Psoas muscle (tissue), 8 donors: ENCODE measurements at places on chromosomes 12 and 14. TPM values are rescaled to one million over a fixed set of nuclear protein-coding genes. Genes with fewer than 3 reads are reported as not detected.
A peak's percentile ranks its signal among the peaks of the same experiment; 100 is the strongest.

- DNase-seq = no peak
Measured at GRCh38 chr14:101590062-101590461, 28.8 kb downstream of the DIO3 start.

- no peak for DNase-seq
Measured at GRCh38 chr14:92595267-92595666, 81.7 kb downstream of the RIN3 start.

DNA sequence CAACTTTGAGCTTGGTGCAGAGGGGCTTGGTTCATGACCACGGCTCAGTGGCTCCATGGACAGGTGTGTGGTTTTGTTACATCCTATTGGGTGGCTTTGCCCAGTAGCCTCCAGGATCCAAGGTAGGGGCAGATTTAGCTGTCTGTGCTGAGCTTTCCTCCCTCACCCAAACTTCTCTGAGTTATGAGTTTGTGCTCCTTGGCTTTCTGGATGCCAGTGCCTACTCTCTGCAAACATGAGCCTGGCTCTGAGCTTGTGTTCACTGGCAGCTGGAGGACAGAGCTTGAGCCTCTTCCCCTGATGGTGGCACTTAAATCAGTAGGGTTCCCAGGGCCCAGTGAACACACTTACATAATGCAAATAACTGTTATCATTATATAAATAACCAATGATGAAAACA lies 45.3 kb upstream of the HECTD1 start:
- no peak for DNase-seq

DNA sequence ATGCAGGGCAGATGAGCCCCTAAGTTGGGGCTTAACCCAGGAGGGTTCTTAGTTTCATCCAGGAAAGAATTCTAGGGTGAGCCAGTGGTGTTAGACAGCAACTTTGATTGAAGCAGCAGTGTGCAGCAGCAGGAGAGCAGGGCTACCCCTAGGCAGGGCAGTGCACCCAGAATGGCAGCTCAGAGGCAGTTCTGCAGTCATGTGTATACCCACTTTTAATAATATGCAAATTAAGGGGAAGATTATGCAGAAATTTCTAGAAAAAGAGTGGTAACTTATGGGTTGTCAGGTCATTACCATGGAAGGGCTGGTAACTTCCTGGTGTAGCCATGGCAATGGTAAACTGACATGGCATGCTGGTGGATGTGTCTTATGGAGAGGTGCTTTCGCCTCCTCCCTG lies 297.5 kb downstream of the PCNX1 start:
- DNase-seq = no peak

- no peak for DNase-seq
Measured at GRCh38 chr14:105212541-105213300, 31.6 kb upstream of the NUDT14 start.

DNA sequence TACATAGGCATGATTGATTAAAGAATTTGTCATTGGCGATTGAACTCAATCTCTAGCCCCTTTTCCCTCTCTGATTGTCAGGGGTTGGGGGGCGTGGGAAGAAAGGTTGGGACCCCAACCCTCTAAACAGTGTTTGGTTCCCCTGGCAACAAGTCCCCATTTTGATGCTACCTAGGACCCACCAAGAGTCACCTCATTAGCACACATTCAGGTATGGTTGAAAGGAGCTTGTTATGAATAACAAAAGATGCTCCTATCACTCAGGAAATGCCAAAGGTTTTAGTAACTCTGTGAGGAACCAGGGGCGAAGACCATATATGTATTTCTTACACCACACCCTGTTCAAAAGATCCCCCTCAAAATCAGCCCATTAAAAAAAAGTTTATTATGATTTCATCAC lies 14.3 kb downstream of the RNF212B start:
- DNase-seq = no peak

GRCh38 chr12:14723763-14724162 lies 27.4 kb upstream of the GUCY2C start:
- DNase-seq = no peak

GRCh38 chr12:98594050-98594835 lies 757 bp downstream of the SLC25A3 start:
- DNase-seq = peak; percentile 81

DNA sequence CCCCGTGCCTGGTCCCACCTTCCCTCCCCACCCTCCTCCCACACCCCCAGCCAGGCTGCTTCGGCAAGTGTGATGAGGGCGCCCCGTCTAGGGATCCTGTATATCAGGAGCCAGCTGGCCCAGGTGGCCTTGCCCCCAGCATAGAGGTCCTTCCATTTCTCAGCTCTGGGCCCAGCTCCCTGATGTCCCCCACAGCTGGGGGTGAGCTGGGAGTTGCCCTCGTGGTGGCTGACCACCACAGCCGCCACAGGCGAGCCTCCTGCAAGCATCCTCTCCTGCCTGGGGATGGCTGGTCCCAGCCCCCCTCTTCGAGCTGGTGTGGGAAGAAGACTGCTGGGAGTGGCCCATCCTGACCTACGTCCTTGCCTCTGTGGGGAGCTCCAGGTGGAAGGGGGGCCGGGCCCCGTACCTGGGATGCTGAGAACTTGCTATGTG lies 7.4 kb downstream of the ASPG start:
- DNase-seq = no peak

DNA sequence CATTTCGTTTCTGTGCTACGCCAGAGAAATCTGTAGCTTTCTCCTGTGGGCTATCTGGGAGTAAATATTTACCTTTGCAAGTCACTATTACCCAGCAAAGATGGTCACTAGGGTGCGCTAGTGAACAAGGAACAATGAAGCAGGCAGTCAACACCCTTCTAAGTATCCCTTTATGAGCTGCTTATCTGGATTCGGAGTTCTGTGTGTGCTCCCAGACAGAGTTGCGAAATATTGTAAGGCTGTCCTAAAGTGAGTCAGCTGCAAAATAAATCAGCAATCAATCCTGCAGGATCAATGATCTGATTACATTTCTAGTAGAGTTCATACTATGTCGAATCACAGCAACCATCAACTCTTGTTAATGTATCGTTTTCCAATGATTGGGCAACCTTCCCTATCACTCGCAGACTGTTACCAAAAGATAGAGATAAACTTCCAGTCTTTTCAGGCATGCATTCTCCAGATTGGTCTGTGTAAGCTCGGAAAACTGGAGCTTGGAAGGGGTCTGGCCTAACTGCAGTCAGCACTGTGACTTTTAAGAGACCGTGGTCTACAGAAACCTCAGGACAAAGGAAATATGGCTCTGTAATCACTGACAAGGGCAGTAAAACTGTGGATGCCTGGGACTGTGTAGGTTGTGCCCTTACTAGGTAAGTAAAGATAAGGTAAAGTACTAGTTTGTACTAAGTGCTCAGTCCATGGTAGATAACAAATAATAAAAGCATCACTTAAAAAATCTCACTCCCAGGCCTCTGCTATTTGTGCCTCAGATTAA lies 133.5 kb downstream of the KCNK10 start:
- DNase-seq = no peak

Gene NDUFA12
- total RNA-seq = 214 TPM
